ENCODE measurements at places on chromosomes 5 and 9.

DNA sequence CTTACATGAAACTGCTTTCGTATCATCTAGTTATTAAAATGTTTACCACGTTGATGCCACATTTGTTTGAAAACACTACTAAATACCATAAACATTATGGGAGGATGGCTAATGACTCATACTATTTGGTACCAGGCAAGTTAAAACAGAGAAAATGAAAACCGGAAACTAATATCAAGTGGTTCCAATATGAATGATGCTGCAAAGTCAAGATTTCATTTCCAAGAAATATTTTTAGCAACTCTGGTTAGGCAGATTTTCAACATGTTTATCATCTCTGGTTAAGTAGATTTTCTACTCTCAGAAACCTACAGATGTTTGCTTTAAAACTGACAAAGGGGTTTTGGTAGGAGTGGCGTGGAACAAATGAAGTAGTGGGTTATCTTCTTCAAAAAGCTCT is 4.9 kb upstream of the F2R start:
- no peak for DNase-seq

DNA sequence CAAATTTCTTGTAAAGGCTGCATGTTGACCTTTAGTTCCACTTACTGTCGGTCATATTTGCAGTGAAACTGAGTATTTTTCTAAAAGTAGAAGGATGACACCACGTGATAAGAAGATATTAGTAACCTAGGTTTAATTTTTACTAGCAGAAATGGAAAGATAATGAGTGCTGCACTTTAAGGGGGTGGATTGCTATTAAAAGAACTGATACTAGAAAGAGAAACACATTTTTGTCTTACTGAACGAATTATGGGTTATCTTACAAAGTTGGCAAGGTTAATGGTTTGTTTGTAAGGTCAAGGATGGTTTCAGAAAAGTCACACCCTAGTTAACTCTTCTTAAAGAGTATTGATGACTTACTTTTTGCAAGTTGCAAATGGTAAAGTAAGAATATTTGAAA is 2.4 kb downstream of the MACIR start:
- no peak for DNase-seq

GRCh38 chr5:126658561-126658960 is 57.8 kb downstream of the PHAX start:
- DNase-seq = no peak

DNA sequence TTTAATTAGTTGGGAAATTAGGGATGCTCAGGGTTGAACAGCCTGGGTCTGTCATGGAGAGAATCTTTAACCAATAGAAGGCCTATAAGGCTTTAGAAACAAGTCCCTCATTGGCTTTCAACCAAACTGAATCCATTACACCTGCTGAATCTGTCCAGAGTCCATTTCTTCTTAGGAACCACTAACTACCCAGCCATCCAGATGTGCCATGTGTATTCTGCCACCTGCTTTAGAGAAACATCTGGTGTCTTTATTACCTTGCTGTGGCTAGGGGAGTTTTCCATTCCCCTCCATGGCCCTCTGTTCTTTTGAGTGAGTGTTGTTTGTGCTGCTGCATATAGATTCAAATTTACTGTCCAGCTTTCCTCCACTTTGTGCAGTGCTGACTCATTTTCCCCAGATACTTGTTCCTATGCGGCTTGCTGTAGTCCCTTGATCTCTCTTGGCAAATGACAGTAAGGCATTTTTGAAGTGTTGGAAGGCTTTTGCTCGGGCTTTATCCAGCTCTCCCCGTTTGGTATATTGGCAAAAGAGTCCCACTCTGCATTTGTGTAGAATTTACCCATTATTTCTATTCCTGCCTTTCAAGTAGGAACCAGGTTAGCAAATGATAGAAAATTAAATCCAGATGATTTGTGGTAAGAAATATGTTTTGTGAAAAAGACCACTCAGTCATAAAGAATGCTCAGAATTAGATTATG is 54.6 kb downstream of the NLN start:
- peak; percentile 47 for DNase-seq

DNA sequence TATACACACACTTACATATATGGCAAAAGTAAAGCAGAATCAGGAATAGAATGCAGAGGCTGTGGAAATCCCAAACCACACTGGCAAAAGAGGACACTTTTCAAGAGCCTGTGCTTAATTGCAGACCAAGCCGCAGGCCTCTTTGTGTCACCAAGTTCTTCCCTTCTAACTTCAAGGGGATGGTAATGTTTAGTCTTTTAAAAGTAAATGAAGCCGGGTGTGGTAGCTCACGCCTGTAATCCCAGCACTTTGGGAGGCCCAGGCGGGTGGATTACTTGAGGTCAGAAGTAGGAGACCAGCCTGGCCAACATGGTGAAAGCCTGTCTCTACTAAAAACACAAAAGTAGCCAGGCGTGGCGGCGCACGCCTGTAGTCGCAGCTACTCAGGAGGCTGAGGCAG is 28.7 kb downstream of the ROR2 start:
- no peak for DNase-seq

GRCh38 chr5:122434205-122434970 is 122.4 kb downstream of the SNCAIP start:
- DNase-seq = no peak

- DNase-seq = no peak
These were observed 33.8 kb downstream of the SLC9A3 start for GRCh38 chr5:490116-491106.

GRCh38 chr9:137762414-137763061 is 115.0 kb upstream of the CACNA1B start:
- no peak for DNase-seq

GRCh38 chr5:124810396-124811006 is 64.1 kb upstream of the ZNF608 start:
- no peak for DNase-seq

- no peak for DNase-seq
These were observed 556.5 kb upstream of the SEMA6A start for GRCh38 chr5:117131048-117131679.

DNA sequence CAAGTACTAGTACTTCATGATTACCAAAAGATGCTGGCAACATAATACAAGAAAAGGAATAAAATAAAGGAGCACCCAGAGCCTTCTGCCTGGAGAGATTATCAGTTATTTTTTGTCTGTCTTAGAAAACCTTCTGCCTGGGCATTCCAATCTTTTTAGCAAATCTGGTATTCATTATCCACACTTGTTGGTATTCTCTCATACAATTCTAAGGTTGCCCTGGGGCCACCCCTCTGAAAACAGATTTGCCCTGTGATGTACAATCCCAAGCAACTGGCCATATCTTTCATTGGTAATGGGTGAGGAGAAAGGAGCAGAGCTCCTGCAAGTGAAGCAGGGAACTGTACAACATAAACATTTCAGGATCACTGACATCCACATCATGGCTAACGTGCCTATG is 47.8 kb downstream of the WDR41 start:
- DNase-seq = no peak

GRCh38 chr9:127654619-127655018 is 42.5 kb downstream of the STXBP1 start:
- no peak for DNase-seq

DNA sequence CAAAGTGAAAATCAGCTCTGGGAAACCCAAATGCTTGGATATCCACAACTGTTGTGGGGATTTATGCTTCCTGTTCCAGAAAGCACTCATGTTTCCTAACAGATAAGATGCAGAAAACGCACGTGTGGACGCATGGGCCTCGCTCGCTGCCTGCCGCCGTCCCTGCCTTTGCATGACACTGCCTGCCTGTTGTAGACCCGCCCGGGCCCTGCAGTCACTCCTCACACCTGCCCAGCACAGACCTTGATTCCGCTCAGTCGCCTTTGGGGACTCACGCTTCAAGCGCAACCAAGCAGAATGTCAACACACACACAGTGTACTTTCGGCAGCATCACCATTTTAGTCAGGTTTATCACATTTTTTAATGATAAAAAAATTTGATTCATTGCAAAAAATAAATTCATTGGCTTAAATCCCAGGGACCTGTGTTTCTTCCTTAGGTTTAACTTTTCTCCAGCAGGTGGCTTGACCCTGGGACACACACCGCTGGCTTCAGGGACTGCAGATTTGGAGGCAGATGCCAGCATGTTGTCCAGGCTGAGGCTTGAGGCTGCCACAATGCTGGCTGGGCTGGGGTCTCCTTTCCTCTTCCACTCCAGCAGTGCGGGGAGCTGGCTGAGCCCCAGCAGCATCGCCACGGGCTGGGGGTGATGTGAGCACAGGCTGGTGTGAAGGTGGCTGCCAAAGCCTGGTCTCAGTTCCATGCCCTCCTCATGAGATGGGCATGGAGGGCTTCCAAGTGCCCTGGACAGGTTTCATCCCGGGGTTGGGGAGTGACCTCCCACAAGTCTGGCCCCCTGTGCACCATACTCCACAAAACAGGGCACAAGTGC is 416.9 kb upstream of the IRX4 start:
- no peak for DNase-seq

DNA sequence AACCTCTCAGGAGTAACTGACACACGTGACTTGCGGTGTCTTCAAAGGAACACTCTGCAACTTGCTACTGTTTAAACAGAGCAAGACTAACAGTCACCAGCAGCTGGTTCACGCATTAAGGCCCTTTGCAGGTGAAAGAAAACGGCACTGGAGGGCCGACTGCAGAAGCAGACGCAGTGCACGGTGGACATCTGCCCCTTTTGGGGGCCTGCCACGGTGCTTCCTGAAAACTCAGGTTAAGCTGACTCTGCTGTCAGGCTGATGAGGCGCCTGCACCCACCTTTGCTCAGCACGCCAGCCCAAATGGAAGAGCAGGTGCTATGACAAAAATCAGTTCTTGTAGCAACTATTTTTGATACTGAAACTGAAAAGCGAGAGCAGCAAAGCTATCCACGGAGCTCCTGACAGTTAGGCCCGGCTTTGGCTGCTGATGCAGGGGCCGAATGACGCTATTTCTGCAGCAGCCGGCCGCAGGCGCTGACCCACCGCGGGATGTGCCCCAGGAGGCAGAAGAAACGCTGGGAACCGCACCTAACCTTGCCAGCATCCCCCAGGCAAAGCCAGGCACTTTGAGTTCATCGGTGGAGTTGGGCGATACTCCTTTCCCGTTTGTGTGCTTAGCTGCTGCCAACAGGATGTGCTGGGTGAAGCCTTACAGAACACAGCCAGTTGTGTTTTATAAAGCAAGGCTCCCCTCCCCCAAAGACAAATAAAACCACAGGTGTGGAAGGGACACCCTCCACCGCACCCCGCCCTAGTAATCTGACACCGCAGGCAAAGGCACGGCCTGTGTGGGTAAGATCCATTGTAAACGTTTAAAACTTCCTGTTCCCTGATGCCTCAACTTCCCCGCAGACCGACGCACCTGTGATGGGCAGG is 21.1 kb upstream of the TERT start:
- DNase-seq = no peak

- no peak for DNase-seq
These were observed 9.3 kb upstream of the FRRS1L start for GRCh38 chr9:109176386-109176785.

DNA sequence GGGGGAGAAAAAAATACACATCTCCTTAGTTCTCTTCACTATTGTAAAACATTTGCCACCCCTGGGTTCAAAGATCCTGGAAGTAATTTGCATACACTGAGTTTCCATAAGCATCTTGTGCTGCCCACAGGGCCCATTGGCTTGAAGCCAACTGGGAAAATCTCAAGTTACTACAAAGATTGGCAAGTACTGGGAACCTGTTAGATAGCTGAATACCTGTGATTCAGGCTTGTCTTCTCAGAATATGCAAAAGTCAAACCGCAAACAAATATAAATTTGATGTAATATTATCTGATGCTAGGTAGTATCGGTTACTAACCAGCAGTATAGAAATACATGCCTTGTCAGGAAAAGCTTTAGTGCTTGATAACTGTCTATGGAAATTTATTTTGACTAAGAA is 156.9 kb upstream of the FST start:
- DNase-seq = no peak

DNA sequence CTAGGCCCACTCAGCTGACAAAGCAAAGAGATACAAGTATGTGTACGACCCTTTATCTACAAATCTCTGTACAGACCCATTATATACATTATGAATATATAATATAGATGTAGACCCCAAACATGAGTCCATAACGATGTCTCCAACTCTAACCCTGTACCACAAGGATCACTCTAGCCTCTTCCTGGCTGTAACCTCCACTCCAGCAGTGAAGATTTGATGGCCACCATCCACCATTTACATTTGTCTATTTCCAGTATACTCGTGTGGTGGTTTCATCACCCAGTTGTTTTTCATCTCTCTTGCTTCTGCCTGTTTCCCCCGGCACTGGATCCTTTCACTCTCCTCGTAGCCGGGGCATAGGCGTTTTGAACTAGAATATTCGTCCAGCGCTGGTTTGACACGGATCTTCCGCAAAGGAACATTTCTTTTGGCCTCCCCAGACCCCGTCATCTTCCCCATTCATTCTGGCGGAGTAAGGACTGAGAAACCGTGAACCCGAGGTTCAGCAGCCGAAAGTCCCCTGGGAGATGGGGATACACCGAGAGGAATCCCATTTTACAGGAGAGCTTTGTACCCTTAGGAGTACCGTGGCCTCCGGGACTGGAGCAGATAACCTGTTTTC is 828 bp upstream of the TRIO start:
- DNase-seq = no peak

GRCh38 chr5:141393267-141393666 is 834 bp downstream of the PCDHGA8 start:
- no peak for DNase-seq

DNA sequence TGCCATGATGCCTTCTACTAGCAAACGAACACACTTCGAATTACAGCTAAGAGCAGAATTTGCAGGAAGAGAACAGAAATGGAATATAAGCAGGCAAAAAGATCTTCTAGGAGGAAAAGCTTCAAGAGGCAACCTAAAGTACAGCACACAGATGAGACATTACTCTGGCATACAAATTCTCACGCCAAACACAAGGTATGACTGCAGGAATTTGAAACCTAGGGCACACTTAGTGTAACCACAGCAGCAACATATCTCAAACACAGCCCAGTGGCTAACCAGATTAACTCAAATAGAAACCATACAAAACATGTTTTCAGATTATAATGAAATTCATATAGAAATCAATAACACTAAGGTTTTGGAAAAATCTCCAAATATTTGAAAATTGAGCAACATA is 481.0 kb upstream of the RGMB start:
- DNase-seq = no peak

GRCh38 chr9:79701651-79702050 is 129.9 kb downstream of the TLE4 start:
- DNase-seq = no peak

GRCh38 chr5:14672484-14673394 is 8.2 kb downstream of the OTULIN start:
- DNase-seq = no peak

- no peak for DNase-seq
These were observed 16.9 kb downstream of the CLTA start for GRCh38 chr9:36207546-36208012.

GRCh38 chr5:147234239-147234824 is 494 bp upstream of the STK32A start:
- DNase-seq = no peak

All from astrocyte of the cerebellum (primary cell).